COLO829 (cell line): ENCODE measurements at places on chromosomes 4 and X.

DNA sequence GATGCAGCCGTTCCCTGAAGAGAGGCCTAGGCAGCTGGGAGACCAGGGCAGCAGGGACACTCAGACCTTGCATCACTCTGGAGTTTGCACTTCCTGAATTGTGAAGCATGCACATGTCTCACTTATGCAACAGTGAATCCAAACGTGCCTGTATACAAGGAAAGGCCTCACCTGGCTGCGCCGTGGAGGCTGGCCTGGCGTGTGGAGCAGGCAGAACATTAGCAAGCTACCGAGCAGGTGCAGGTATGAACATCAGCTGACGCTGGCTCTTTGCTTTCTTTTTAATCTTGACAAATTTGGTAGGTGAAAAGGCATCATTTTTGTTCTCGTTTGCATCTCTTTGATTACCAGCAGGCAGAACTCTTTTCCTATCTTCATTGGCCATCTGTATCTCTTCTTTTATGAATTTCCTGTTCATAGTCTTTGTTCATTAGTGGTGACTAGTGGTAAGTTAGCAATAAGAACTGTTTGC, 37.1 kb upstream of the IRAK1 start:
- no peak for DNase-seq

GRCh38 chr4:17336986-17337385, 174.9 kb downstream of the QDPR start:
- DNase-seq = no peak

DNA sequence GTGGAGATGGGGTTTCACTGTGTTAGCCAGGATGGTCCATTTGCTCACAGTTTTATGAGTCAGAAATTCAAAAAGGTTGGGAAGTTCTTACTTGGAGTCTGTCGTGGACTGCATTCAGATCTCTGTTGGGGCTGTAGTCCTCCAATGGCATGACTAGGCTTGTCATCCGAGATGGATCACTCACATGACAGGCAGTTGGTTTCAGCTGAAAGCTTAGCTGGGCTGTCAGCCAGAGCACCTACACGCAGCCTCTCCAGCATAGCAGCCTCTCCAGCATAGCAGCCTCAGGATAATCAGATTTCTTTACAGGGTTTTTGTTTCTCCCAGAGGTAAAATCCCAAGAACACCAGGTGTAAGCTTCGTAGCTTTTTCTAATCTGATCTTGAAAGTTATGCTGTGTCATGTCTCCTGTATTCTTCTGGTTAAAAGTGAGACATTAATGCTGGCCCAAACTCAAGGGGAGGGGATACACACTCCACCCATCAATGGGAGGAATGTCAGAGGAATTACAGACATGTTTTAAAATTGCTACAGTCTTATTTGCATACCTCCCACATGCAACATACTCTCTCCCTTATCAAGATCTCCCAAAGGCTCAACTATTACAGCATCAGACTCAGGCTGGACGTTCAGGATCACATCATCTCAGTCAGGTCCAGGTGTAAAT, 31.6 kb upstream of the SOD3 start:
- DNase-seq = no peak

DNA sequence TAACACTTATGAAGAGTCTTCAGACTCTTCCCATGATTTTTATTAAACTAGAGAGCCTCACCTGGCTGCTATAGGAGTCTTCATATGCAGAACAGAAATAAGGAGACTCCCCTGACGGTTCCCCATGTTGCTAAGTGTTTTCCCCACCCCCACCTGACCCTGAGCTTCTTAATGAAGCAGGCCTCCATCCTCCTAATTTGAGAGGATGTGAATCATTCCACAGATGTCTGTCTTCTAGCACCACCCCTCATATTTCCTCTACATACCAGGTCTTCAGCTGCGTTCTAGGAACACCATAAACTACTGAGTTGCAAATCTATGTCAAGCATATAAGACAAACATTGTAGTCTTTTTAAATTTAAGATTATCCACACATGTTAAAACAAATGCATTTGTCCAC, 36.9 kb downstream of the RP2 start:
- no peak for DNase-seq

DNA sequence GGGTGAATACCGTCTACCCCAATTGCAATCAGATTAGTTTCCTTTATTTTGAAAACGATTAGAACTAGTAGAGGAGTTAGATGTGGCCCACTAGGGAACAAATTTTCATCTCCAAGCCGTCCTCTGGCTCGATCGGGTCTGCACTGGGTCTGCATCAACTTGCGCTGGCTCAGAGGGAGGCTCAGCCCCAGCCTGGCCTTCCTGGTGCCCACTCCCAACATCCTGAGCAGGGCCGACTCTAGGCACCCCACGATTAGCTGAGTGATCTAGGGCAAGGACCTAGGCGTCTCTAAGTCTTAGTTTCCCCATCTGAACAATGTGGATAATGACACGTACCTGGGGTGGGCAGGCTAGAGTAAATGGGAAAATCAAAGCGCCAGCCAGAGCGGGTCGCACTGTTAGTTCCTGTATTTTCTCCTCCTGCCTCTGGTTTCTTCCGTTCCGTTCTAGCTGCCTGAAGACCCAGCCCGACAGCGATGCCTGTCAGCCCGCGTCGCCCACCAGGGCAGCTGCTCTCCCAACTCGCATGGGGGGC, 7.7 kb upstream of the HAND2 start:
- no peak for DNase-seq

DNA sequence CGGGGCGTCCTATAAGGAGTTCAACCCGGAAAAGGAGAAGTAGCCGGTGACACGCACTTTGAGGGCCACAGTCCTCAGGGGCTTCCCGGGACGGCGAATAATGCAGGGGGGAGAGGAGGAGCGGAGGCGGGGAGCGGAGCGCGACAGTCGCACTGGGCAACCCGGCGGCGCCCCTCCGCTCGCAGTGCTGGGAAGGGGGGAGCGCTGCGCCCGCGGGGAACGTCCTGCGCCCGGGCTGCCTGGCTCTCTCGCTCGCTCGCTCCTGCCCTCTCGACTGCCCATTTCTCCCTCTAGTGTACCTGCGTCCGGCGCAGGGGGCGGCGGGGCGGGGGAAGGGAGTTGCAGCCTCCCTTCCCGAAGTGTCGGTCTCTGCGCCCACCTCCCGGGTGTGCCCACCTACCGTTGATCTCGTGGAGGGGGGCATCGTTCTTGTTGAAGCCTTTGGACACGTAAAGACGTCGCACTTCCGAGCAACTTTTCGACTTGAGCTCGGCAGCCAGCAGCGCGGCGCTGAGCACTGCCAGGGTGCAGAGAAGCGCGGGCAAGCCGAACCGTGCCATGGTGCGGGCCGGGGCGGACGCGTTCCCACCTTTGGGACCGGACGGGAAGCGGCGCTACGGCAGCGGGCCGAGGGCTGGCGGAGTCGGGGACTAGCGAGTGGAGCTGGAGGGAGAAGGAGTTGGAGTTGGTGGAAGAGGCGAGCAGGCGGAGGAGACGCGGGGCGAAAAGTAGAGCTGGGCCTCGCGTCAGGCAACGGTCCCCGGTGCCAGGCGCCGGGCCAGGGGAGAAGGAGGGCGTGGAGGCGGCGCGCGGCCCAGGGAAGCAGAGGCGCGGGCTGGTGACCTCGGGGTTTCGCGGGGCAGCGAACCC, 648 bp downstream of the GPC4 start:
- DNase-seq = no peak

DNA sequence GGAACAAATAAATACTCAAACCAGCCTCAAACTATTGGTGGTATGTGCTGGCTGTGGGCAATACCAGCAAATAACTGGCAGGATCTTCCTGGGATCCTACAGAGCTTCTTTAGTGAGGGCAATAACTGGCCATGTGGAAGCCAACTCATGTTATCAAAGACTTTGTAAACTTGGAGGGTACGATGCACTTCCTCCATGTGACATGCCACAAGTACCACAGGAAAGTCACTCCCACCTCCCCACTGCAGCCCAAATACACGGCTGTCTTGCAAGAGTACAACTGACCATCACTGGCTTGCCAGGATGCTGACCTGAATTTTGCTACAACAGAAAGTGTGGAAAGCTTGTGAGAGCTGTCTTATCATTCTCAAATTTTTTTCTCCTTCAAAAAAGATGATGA, 93.3 kb upstream of the MAML3 start:
- DNase-seq = no peak

GRCh38 chr4:38866973-38867477, 581 bp upstream of the FAM114A1 start:
- DNase-seq = no peak

DNA sequence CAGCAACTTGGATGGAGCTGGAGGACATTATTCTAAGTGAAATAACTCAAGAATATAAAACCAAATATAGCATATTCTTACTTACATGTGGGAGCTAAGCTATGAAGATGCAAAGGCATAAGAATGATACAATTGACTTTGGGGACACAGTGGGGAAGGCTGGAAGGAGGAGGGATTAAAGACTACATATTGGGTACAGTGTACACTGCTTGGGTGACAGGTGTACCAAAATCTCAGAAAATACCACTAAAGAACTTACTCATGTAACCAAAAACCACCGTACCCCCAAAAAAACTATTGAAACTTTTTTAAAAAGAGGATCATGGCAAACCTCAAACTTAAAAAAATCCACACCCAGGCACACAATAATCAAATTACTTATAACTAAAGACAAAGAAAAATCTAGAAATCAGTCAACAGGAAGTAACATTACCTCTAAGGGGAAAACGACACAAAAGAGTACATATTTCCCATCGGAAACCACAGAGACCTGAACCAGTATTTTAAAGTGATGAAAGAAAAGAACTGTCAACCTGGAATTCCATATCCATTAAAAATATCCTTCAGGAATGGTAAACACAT, 241.8 kb downstream of the PRDM5 start:
- DNase-seq = no peak

DNA sequence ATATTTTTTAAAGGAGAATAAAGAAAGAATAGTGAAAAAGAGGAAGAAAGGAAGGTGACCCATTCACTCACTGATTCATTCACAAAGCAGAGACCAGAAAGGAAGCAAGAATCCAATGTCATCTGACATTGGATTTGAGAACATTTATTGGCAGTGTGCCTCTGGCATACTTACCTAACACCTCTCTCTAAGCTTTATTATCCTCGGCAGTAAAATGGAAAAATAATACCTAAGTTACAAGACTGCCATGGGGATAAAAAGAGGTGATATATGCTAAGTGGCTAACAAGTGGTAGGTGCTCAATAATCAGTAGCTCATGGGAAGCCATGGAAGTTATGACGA, 41.6 kb upstream of the PPARGC1A start:
- DNase-seq = no peak
